ENCODE measurements at places on chromosomes 11 and 22.

- DNase-seq = no peak
Measured at GRCh38 chr22:25896098-25896497, 154.1 kb downstream of the MYO18B start.

DNA sequence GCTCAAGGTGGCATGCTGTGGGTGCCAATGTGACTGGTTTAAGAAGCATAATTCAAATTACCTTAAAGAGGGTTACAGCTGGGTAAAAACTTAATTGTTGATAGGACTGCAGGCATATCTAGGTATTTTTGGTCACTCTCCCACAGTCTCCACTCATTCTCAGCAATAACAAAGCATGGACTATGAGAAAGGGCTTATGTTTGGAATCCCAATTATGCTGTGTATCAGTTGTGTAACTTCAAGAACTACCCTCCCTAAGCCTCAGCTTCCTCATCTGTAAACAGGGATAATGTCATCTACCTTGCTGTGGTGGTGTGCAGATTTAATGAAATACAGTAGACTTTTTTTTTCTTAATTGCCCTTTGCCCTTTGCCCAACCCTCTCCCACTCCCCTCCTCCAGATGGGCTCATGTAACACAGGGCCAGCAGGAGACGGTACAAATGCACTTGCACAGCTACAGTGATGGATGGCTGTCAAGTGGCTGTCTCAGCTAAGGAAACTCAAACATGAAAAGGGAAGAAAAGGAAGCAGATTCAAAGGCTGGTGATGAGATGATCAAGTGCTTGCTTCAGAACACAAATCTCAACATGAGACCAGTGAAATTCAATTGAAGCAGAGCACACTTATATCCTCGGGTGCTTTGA is 37.6 kb downstream of the MAP6 start:
- no peak for DNase-seq

DNA sequence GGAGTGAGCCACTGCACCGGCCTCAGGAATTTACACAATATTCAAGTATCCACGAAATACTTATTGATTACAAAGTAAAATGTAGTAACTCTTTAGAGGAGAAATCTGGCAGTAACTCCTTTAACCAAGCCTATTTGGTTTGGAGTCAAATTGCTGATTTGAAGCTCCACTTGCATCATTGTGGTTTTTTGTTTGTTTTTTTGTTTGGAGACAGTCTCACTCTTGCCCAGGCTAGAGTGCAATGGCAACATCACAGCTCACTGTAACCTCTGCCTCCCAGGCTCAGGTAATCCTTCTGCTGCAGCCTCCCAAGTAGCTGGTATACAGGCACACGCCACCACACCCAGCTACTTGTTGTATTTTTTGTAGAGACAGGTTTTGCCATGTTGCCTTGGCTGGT is 6.4 kb upstream of the QSER1 start:
- DNase-seq = no peak

DNA sequence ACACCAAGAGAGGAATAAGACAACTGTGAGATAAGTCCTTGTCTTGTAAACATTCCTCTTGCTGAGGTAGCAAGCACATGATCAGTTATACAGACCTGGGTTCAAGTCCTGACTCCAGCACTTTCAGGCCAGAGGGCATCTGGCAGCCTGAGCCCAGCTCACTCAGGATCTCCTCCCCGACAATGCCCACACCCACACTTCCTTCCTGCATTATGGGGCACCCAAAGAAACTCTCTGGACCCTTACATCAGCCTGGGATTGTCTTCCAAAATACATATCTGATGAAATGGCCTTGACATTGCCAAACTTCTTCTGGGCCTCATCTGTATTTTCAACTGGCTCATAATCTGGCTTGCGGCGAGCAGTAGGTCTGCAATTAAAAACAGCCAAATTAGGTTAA is 48.6 kb downstream of the ARFGAP3 start:
- no peak for DNase-seq

GRCh38 chr11:125157953-125158680 is 6.4 kb upstream of the PKNOX2 start:
- DNase-seq = no peak

DNA sequence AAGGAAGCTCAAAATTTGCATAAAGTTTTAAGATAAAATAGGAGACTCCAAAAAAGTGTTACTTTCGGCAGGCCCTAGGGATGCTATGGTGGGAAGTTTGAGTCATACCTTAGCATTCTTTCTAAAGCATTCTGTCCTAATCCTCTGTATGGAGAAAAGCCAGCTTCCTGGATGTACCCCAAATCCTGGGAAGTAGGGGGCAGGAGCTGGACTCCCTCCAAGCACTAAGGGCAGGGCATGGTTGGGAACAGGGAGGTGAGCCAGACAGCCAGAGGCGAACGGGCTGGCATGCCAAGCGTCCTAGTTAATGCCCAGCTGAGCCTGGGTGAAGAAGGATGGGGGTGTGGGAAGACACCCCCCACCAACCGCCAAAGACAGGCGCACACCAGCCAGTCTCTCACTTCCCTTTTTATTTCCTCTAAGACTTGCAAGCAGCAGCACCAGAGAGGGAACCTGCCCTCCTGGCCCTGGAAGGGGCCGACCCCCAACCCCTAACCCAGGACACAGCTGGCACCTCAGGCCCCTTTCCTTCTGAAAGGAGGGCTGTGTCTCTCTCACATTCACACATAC is 23.9 kb downstream of the RTN4RL2 start:
- no peak for DNase-seq

GRCh38 chr11:1916132-1916985 is 3.1 kb upstream of the TNNT3 start:
- no peak for DNase-seq

DNA sequence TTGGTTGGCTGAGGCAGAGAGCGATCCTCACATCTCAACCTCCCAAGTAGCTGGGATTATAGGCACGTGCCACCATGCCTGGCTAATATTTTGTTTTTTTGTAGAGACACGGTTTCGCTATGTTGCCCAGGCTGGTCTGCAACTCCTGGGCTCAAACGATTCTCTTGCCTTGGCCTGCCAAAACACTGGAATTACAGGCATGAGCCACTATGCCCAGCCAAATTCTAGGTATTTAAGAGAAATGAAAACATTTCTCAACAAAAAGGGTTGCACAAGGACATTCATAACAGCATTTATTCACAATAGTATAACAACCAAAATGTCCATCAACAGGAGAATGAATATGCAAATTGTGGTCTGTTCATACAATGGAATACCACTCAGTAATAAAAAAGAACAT is 31.7 kb upstream of the RBX1 start:
- no peak for DNase-seq

DNA sequence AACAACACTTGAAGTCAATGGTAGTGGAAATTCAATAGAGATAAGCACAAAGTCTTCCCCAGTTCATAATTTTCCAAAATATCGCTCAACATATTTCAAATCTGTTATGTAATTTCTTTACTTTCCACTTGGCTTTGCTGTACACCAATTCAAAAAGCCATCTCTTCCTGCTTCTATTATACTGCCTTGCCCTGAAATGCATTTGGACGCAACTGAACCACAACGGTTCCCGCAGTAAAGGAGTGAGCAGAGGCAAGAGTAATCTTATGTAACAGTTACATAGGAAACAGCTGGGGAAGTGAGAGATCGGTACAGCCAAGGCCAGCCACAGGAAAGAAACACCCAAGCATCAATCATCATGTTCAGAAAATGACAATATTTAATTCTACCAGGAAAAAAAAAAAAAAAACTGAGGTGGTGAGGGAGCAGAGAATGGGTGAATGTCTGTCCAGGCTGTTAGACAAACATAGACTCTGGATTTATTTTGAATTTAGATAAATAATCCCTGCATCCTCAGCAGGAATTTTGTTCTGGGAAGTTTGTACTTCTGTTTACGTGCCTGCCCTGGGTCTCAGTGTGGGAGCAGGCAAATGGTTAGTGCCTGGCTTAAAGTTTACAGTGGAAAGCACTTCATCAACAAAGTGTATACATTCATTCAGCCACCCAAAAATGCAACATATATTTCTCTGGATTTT is 392.2 kb downstream of the ETS1 start:
- DNase-seq = no peak

GRCh38 chr22:44786136-44786535 is 33.8 kb downstream of the ARHGAP8 start:
- no peak for DNase-seq

DNA sequence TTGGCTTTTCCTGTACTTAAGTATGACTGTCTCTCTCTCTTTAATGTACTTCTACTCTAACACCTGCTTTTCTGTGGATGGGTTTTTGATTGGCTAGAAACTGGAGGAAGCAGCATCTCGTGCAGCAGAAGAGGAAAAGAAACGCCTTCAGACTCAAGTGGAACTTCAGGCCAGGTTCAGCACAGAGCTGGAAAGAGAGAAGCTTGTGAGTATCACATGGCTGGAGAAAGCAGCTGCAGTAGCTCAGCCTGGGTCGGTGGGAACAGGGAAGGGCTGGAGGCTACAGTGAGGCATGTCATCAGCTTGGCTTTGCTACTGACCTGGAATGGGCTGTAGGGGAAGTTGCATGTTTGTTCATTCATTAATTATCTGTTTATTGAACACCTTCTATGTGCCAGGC is 74.2 kb downstream of the SWAP70 start:
- no peak for DNase-seq

- no peak for DNase-seq
Measured at GRCh38 chr22:25961699-25962098, 207.6 kb upstream of the SEZ6L start.

GRCh38 chr11:31913985-31914384 is 102.9 kb upstream of the PAX6 start:
- no peak for DNase-seq

DNA sequence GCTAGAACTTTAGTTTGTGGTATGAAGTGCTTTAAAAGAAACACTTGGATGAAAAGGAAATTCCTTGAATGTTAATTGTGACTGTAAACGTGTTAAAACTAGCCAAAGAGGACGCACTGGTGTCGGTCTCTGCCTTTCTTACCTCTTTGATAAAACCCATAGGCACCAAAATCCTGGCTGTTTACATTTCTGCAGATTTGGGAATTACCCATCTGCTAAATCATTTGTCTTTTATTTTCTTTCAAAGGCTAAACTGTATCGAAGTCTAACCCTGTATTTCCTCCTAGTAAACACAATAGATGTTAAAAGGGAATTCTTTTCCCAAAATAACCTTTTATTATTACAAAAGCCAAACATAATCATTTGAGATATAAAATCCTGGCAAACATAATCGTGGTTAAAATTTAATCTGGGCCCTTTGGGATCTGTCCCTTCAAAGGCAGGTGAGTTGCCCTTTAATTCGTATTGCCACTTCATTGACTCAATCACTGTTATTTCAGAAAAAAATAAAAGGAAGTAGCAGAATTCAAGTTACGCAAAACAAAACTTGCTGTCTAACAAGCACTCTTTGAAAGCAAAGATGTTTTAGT is 2.4 kb downstream of the RASSF10 start:
- no peak for DNase-seq

DNA sequence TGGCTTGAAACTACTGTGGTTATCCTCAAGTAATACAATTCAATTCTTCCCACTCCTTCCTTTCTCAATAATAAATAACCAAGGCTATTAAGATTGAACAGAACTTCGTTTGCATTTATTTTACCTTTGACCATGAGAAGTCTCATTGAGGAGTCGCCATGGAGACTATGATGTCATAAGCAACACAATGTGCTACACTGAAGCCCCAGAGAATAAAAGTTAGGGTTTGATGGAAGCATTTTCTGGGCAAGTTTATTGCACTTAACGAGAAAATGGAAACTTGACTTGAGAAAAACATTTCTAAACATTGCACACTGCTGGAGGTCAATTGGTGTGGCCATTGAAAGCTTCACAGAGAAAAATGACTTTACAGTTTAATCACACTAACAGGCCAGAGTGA is 121.5 kb downstream of the FAM76B start:
- DNase-seq = no peak

- no peak for DNase-seq
Measured at GRCh38 chr11:111463276-111463675, 48.9 kb downstream of the BTG4 start.

GRCh38 chr11:127255209-127255608 is 254.6 kb upstream of the KIRREL3 start:
- DNase-seq = no peak

DNA sequence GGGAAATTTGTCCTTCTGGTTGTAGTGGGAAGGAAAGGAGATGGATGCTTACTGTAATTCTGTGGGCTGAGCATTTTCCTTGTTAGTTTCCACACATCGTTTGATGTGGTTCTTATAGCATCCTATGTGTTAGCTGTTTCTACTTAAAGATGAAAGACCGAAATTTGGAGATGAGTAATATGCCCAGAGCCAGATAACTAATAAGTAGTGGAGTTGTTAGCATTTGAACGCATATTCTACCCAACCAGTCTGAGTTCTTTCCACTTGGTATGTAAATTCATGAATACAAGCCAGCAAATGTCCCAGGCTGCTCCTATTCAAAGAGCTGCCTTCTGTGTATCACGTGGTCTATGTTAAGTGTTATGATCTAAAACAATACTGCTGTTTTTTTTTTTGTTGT is 14.6 kb downstream of the SPECC1L start:
- DNase-seq = no peak

GRCh38 chr11:114564831-114565230 is 5.2 kb upstream of the NXPE1 start:
- no peak for DNase-seq

- DNase-seq = no peak
Measured at GRCh38 chr11:61632096-61632495, 48.1 kb upstream of the DAGLA start.

DNA sequence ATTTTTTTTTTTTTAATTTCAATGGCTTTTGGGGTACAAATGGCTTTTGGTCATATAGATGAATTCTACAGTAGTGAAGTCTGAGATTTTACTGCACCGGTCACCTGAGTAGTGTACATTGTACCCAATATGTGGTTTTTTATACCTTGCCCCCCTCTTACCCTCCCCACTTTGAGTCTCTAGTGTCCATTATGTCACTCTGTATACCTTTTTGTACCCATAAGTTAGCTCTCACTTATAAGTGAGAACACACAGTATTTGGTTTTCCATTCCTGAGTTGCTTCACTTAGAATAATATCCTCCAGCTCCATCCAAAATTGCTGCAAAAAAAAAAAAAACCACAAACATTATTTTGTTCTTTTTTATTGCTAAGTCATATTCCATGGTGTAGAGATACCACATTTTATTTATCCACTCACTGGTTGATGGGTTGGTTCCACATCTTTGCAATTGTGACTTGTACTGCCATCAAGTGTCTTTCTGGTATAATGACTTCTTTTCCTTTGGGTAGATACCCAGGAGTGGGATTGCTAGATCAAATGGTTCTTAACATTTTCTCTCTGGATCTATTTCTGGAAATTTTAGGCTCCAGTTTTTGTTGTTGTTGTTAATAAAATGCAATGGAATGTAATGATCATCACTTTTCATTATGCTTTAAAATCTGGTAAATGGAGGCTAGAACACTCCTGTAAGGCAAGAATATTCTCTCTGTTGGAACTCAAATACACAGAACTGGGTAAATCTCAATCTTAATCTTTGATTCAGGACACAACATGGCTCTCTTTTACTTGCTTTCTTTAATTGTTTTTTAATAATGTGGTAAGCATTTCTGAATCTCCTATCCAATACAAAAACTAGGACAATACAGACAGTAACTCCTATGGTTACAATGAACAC is 10.3 kb downstream of the NEAT1 start:
- DNase-seq = no peak
